ENCODE measurements at places on chromosomes 7 and 10.

GRCh38 chr10:82888809-82889455, 1013.9 kb downstream of the NRG3 start:
- DNase-seq, result no peak

DNA sequence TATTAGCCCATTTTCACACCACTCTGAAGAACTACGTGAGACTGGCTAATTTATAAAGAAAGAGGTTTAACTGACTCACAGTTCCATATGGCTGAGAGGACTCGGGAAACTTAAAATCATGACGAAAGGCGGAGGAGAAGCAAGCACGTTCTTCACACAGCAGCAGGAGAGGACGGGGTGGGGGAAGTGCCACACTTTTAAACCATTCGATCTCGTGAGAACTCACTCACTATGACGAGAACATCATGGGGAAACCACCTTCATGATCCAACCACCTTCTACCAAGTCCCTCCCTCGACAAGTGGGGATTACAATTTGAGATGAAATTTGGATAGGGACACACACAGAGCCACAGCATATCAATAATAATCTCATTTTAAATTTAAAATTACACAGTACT, 80.2 kb downstream of the VWDE start:
- DNase-seq, result no peak

DNA sequence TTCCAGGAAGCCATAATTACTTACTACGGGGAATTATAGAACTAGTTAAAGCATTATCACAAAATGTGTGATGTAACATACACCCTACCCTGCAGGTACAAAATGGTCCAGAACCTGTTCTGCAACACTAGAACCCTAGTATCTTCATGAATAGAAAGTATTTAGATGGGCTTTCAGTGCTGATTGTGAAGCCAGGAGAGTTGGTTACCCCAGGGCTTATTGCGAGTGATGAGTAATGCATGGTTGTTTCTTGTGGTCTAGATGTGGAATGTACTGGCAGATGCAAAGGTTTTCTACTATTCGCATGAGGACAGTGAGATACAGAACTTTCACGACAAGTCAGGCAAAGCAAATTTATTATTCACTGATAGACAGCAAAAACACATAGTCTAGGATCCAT, 33.6 kb upstream of the AGR3 start:
- no peak for DNase-seq

DNA sequence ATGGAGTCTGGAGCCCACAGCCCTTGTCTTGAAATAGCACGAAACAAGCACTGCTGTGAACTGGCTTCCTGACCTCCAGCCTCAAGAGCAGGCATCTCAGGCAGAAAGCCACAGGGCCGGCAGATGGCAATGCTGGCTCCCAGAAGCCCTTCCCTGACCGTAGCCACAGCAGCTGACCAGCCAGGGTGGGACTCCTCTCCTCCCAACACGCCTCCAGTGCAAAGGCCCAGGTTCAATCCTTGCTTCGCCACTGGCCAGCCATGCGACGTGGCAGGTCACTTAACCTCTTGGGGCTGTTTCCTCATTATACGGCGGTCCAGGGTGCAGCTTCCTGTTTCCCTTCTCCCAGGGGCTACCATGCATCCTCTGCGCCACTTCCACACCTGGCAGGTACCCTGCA, 12.8 kb downstream of the PRKAG2 start:
- no peak for DNase-seq
